T-cell (primary cell): ENCODE measurements at places on chromosomes 6 and 20.

DNA sequence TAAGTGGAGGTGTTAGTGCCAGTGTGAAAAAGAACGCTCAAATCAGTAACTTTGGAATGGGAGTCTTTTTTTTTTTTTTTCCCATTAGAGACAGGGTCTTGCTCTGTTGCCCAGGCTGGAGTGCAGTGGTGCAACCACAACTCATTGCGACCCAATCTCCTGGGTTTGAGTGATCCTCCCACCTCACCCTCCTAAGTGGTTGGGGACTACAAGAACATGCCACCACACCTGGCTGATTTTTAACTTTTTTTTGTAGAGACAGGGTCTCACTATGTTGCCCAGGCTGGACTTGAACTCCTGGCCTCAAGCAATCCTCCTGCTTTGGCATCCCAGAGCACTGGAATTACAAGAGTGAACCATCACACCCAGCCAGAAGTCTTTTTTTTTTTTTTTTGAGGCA, 19.7 kb downstream of the LATS1 start:
- DNase-seq = no peak

DNA sequence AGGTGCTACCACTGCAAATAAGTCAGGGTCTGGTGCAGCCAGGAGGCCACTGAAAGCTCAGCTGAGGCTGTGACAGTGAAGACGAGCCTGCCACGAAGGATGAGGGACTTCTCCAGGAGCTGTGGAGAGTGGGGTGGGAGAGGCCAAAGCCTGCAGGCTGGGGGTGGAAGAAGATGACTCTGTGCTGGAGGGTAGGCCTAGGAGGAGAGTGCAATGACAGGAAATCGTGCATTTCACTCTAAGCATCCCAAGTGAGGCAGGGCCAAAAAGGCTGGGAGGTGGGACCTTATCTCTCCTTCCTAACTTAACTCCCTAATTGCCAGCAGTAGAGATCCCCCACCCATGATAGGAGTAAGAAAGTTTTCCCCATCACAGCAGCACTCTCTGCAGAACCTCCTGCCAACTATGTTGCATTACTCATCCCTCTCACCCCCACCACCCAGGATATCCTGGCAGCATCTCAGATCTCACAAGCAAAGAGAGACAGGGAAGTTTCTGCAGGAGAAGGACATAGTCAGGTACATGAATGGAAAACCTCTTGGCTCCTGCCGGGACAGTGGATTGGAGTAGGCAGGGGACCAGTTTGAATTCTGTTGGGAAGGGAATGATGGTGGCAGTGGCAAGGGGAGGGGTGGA, 466.2 kb downstream of the CDH26 start:
- no peak for DNase-seq

GRCh38 chr20:8305449-8305978, 173.4 kb downstream of the PLCB1 start:
- DNase-seq = peak; percentile 68

DNA sequence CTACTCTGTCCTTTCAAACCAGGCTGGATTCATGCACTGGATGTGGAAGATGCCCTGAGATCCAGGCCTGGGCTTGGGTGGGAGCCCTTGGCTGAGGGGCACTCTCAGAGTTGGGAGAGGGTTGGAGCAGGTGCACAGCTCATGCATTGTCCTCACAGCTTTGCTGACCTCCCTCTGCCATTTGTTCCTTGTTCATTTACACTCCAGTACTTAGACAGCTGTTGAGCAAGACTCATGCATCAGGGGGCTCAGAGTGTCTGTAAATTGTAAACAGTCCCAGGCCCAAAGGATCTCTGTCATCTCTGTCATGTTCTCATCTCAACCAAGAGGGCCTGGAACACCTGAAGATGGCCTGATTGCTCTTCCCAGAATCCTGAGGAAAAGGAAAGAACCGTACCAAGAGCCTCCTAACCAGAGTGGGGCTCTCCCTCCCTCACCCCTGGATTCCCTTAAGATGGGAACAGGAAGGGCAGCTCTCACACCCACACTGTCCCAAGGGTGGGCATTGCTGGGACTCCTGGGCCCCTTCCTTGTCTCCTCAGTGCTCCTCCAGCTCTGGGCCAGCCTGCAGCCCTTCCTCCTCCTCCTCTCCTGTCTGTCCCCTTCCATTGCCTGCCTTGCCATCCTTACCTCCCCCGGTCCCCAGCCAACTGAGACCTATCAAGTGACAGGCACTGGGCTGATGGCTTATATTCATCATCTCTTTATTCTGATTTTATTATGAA, 132.9 kb downstream of the FOXO3 start:
- no peak for DNase-seq

GRCh38 chr6:4210629-4211419, 75.4 kb upstream of the ECI2 start:
- DNase-seq = peak; percentile 37

- DNase-seq = no peak
These were observed 158.4 kb downstream of the GPX5 start for GRCh38 chr6:28683945-28684538.

- no peak for DNase-seq
These were observed 106.7 kb upstream of the SAMD5 start for GRCh38 chr6:147401779-147402178.

DNA sequence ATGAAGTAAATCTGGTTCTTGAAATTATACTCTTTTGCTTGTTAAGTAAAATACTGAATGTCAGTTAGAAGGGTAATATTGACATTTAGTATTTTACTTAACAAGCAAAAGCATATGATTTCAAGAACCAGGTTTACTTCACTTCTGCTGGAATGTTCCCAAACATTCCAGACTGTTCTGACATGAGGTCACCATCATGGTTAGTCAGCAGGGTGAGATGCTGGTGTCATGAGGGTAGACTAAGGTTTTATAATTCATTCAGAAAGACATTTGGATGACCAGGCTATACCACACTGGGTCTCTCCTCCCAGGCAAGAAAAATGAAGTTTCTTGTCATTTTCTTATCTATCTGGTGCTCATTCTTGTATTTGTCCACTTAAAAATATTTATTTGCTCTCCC, 414.4 kb upstream of the MMS22L start:
- no peak for DNase-seq

DNA sequence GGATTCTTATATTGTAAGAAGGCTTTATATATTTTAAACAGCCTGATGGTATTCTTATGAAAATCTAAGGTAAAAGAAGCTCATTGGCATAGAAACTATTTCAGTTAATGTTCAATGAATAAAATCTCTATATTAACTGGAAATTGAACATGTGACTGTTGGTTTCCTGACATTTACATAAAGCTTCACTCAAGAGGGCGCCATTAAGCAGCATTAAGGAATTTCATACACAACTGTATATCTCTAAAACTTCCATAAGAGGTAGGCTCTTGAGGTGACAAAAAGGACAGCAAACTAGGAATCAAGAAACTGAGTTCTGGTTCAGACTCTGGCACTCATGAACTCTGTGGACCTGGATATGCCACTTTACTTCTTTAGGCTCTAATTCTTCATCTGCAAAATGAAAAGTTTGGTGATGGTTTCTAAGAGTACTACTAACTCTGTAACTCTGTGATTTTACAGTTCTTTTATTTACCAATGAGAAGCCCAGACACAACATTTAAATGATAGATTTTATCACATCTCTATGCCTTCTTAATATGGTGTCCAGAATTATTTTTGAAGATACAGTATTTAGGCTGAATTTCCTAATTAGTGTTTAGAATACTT, 147.5 kb downstream of the FLRT3 start:
- no peak for DNase-seq

GRCh38 chr6:36814249-36814648, 25.0 kb downstream of the CPNE5 start:
- no peak for DNase-seq

DNA sequence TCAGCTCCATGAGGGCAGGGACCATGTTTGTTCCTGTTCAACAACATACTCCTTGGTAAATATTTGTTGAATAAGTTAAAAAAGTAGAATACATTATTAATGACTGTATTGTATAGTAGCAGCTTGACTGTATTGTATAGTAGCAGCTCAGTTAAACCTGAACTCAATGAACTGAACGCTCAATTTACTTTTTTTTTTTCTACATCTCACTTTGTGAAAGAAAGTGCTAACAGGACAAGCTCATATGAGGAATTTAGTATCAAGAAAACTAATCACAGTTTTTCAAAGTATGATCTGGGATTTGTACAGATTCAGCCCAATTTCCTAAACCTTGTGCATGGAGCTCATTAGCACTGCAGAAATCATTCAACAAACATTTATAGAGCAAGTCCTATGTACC, 38.8 kb upstream of the NR2E1 start:
- DNase-seq = no peak

GRCh38 chr6:24974182-24975171, 38.7 kb upstream of the RIPOR2 start:
- no peak for DNase-seq

DNA sequence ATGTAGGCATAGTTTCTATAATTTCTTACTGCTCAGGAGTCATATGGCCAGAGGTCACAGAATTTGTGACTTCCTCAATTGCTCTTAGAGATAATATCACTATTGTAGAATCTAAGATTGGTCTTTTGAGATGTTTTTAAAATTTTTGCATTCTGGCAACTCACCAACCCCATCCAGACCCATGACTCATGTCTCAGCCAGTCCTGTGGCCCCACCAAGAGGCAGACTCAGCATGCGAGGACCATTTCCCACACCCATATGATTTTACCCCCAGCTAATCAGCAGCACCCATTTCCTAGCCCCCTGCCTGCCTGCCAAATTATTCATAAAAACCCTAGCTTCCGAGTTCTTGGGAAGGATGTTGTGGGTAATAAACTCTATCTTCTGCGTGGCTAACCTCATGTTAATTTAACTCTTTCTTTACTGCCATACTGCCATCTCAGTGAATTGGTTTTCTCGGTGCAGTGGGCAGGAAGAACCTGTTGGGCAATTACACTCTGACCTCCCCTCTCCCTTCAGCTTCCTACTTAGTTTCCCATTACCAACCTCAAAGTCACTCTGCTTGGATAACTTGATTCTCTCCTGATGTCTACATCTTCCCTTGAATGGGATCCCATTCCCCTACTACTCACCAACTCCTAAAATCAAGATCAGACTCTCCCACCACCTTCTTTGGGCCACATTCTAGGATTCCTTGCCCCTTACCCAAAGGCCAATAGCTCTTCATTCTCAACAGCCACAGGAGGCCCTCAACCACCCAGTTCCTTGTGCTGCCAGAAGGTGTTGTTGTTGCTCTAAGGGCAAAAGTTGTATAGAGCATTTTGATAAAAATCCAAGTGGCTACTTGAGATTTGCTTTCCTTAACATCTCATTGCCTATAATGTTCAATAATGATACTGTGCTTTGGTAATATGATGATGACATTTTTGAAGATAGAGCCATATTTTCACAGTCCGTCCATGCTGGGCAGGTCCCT, 16.2 kb upstream of the IYD start:
- DNase-seq = no peak

- no peak for DNase-seq
These were observed 24.3 kb downstream of the BMP6 start for GRCh38 chr6:7750197-7750596.

DNA sequence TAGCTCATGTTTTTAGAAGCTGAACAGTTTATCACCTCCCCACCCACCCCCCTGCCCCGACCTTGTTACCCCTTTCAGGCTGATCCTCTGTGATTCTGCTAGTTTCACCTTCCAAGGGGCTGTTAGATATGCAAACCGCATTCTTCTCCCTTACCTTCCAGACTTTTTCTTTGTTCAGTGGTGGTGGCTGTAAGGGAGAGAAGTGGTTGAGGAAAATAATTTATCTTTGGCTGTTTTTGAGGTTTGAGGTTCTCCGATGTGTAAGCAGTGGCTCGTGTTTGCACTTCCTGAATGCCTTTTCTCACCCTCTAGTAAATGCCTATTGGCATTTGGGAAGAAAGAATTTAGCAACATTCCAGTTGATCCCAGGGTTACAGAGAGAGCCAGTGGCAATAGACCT, 69.4 kb upstream of the KCNG1 start:
- DNase-seq = no peak

DNA sequence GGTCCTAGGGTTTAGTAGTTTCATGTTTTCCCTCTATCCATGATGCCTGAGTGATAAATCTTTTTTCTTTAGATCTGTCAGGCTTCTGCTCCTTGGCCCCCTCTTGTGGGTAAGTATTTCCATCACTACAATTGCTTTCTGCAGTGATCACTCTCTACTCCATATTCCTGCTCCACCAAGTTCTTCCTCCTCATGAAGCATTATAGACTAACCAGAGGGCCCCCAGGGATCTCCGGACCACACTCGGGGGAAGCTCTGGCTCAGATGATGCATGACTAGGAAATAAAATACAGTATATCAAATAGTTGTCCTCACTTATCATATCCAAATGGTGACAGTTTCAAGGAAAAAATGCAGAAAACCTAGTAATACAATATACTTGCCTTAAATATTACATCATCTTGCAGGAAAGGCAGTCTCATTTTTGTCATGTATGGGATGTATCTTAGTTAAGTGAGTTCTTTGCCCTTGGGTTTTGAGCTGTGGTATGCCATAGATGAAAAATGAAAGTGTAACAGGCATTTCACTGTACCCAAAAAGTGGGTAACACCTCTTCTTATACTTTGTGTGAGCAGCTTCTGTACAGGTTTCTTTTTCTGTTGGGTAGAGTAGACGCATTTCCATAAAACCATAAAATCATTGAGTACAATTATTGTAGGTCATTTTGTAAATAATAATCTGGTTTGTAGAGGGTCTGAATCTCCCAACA, 200.9 kb upstream of the EYA4 start:
- DNase-seq = no peak

GRCh38 chr6:127147534-127147933, 29.1 kb downstream of the RSPO3 start:
- no peak for DNase-seq

GRCh38 chr6:28914941-28915340, 8.8 kb downstream of the TRIM27 start:
- no peak for DNase-seq

- DNase-seq = no peak
These were observed 46.9 kb upstream of the QKI start for GRCh38 chr6:163367497-163368183.

- DNase-seq = no peak
These were observed 63.0 kb downstream of the FAM229B start for GRCh38 chr6:112150363-112150762.

- DNase-seq = no peak
These were observed 226.0 kb upstream of the TSHZ2 start for GRCh38 chr20:52746190-52746589.

DNA sequence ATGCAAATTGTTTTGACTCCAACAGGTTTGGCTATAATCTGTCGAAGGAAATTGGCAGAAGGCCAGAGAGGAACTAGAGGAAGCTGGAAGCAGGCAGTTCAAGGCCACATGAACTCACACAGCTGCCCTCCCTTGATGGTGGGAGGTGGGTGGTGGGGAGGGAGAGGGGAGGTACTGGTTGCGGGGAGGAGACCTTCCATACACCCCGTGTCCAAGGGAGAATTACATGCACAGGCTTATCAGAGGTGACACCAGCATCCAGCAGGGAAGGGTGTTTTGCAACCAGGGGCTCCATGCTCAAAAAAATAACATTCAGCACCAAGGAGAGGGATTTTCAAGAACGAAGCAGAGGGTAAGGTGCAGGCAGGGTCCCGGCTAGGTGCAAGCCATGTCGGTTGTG, 9.1 kb downstream of the PRND start:
- DNase-seq = no peak

- peak; percentile 38 for DNase-seq
These were observed 68.5 kb downstream of the MAP3K5 start for GRCh38 chr6:136723780-136724179.
